ENCODE measurements at places on chromosomes 16 and 17.

GRCh38 chr16:1333149-1333812 is at the start of gene BAIAP3:
BAIAP3 (plus strand) TSS chr16:1333645; CDS start chr16:1338550, 4,905 bp downstream.
- DNase-seq: peak; percentile 40

GRCh38 chr17:31564883-31565301 is 173.4 kb downstream of the RAB11FIP4 start:
- DNase-seq: no peak

- no peak for DNase-seq
These were observed 193.1 kb upstream of the FOXF1 start for GRCh38 chr16:86316967-86317812.

GRCh38 chr16:12637002-12637401 is 166.7 kb downstream of the CPPED1 start:
- DNase-seq: no peak

DNA sequence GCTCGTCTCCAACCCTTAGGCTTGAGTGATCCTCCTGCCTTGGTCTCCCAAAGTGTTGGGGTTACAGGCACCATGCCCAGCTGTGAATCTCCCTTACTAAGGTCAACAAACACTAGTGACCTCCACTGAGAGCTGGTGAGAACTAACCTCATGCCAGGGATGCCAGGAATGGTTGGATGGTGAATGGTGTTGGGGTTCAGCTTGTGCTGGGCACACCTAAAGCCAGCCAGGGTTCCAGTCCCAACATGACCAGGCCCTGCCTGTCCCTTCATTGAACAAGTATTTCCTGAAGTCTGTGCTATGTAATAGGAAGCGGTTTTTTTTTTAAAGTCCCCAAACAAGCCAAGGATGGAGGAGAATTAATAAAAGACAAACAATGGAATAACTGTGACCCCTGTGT is 56.0 kb upstream of the TOB1 start:
- DNase-seq: no peak

Measured in stimulated activated CD4-positive, alpha-beta T cell treated with anti-CD3 and anti-CD28 coated beads, Interleukin-1b, Interleukin-23, amount 100 ng/mL, for 4 hours (primary cell).